DMS79 (cell line): ENCODE measurements at places on chromosomes 7 and 10.

DNA sequence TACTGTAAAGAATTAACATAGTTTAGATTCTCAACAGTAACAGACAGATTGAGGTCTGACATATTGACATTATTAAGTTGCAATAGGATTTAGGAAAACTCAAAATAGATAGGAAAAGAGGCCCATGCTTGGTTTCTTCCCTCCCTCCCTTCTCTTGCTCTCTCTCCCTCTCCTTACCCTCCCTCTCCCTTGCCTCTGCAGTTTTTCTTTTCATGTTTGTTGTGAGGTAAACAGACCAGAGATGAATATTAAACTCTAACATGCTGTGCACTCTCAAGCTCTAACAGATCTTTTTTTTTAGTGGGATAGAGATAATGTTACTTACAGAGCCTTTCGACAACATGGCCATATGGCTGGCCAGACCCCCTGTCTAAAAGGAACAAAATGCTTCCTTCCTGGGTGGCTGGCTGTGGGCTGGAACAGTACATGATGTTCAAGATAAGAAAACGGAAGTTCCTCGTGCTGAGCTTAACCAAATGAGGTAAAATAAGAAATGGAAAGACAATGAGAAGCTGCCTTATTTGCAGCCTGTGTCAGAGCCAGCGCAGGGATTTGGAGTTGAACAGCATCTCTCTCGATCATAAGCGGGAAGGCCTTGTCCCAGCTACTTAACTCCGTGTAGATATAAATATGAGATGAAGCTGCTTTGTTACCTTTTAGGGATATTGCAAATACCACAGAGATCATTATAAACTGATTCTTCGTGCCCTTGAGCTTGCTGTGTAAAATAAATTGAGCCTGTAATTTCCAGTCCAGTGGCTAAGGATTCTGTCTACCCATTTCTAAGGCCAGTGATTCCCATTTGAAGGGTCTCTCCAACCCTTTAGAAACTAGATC, 391.9 kb upstream of the NPVF start:
- no peak for DNase-seq

- DNase-seq, result no peak
These were observed 464.1 kb downstream of the SUGCT start for GRCh38 chr7:40598915-40599314.

DNA sequence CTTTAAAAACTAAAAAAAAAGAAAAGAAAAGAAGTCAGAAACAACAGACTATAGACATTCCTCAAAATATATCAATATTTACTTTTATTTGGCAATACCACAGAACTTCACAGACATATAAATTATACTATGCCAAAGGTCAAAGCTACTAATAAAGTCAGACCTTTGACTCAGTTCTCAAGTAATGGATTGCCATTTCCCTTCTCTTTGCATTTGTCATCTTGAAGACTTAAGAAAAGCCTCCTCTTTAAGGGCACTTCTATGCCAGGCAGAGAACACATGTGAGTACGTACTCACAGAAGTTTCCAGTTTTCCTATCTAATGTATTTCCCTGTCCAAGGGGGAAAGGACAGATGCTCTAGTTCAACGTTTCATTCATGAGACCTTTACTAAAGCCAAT, 37.6 kb downstream of the TNPO3 start:
- no peak for DNase-seq

DNA sequence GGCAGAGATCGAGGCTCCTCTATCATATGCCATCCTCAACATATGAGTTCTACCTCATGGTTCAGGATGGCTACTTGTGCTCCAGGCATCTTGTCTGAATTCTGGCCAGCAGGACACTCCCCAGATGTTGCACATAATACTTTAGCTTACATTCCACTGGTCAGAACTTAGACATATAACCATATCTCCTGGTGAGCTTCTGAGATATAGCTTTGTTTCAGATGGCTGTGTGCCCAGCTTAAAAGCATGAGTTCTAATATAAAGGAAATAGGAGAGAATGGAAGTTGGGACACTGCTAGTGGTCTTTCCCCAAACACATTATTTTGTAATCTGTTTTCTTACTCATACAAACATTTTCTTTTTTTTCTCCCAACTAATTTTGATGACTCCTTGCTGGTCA, 50.8 kb upstream of the IFRD1 start:
- DNase-seq, result no peak

GRCh38 chr7:80918909-80919721, at the start of gene SEMA3C:
Gene SEMA3C, minus strand, starts transcription at chr7:80919051. Its CDS starts 2,270 bp downstream, at chr7:80916781.
- peak; percentile 87 for DNase-seq

DNA sequence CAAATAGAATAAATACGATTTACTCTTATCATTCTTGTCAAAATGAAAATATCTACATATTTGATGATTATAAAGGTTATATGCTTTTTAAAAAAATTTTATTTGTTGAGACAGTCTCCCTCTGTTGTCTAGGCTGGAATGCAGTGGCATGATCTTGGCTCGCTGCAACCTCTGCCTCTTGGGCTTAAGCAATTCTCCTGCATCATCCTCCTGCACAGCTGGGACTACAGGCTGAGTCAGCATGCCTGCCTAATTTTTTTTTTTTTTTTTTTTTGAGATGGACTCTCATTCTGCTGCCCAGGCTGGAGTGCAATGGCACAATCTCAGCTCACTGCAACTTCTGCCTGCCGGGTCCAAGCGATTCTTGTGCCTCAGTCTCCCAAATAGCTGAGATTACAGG, 48.9 kb downstream of the PUS7 start:
- DNase-seq, result no peak

GRCh38 chr7:129258649-129259389, 34.0 kb downstream of the AHCYL2 start:
- DNase-seq, result peak; percentile 93

DNA sequence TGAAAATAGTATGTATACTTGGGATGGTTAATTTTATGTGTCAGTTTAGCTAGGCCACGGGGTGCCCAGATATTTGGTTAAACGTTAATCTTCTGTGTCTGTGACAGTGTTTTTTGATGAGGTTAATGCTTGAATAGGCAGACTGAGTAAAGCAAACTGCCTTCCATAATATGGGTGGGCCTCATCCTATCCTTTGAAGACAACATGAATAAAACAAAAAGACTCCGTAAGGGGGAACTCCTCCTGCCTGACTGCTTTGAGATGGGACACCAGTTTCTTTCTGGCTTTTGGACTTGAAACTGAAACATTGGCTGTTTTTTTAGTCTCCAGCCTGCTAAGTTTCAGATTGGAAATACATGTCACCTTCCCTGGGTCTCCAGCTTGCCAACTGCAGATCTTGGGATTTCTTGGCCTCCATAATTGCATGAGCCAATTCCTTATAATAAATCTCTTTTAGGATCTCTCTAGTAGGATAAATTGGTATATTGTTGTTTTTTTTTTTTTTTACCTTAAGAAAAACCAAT, 59.9 kb upstream of the GLCCI1 start:
- no peak for DNase-seq

GRCh38 chr10:60295028-60295937, 94.4 kb downstream of the ANK3 start:
- no peak for DNase-seq

GRCh38 chr10:110033701-110034235, 26.0 kb downstream of the ADD3 start:
- DNase-seq, result no peak

DNA sequence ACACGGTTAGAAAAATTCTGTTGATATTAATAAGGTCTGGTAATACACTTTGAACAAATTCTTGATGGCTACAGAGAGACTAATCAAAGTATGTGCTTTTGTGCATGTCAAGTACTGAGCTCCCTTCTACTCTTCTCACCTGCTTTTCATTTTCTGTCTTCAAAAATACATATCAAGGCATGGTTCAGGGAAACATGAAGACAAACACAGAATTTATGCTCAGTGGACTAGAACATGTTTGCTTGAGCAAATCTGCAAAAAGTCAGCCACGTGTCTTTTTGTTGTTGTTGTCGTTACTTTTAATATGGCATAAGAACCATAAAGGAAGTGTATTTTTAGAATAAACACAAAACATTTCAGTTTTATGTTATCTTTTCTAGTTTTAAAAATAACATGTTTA, 21.9 kb downstream of the CDK13 start:
- no peak for DNase-seq

DNA sequence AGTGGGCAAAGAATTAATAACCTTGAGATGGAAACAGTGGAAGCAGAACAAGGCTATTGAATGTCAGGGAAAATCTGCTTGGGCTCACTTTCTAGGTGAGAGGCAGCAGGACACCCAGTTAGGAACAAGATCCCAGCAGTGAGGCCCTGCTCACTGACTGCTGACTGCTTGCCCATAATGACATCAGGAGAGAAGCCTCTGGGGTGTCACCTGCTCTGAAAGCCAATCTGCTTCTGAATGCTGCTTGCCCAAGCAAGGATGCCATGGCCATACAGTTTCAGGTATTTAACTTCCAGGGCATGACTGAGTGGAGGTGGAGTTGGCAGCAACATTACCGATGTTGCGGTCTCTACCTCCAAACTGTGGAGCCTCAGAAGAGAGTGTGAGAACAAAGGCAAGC, 11.7 kb upstream of the WAPL start:
- DNase-seq, result peak; percentile 26

DNA sequence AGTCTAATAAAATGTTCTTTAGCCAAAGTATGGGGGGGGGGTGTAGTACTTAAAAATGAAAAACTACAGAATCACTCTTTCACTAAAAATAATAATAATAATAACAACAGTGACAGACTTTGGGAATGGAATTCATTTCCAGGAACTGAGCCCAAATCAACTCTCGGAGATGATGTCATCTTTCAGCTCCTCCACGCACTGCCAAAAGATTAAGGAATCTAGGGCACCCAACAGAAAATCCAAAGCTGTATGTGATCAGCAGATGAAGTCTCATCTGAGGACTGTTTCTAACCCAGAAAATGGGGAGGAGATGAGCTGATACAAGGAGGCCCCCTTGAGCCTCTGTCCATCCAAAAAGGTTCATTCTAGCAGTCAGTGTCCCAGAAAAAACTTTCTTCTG, 54.5 kb downstream of the GRB10 start:
- DNase-seq, result no peak

DNA sequence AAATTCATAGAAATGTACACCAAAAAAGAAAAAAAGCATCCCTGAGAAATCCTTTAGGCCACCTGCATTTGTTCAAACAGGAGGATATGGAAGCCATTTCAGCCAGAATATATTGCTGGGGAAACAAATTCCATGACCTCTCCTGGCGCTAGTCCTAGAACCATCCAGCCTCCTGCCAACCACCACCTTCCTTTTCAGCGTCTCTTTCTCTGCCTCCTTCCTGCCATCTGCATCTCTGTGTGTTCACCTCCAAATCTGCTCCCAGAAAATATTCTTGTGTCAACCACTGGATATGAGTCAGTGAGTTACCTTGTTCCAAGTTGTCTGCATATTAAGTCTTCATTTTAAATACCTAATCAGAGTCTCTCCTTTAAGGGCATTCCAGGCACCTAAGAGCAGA, 50.6 kb upstream of the NPY start:
- no peak for DNase-seq

GRCh38 chr7:31052487-31052840, 356 bp downstream of the ADCYAP1R1 start:
- DNase-seq, result no peak

- no peak for DNase-seq
These were observed 118.1 kb downstream of the TPST1 start for GRCh38 chr7:66323114-66323796.

GRCh38 chr7:103964269-103964668, 25.2 kb downstream of the RELN start:
- no peak for DNase-seq

- no peak for DNase-seq
These were observed 5.5 kb upstream of the IQUB start for GRCh38 chr7:123539871-123540270.

- no peak for DNase-seq
These were observed 111.5 kb downstream of the LRMDA start for GRCh38 chr10:75542906-75543305.

DNA sequence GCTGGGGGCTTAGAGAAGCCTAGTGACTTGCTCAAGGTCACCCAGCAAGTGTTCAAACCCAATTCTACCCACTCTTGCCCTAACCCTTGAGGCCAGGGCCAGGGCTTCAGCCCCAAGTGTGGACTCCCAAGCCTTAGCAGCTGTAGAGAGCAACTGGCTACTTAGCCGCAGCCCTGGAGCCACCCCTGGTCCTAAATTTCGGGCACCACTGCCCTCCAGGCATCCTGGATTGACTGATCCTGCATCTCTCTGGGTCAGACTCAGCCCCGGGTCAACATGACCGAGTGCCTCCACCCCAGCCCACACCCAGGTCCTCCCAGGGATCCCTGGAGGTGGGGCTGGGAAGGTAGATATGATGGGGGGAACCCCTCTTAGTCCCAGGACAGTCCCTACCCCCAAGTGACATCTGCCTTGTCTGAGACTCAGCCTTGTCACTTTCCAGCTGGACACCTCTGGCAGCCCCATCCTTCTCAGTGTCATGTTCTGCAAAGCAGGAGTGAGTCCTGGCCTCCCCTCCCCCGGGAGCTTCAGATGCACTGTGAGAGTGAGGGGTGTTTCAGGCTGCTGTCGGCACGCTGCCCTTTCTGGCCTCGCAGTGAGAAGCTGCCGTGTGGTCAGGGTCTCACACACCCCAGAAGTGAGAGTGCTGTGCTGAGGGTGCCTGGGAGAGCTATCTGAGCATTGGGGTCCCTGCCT, 89.8 kb downstream of the ZMIZ1 start:
- DNase-seq, result no peak

GRCh38 chr10:112182784-112183328, 709 bp downstream of the GPAM start:
- no peak for DNase-seq

GRCh38 chr10:128287921-128288320, 161.7 kb upstream of the MKI67 start:
- DNase-seq, result no peak

- no peak for DNase-seq
These were observed 24.3 kb downstream of the PLA2G12B start for GRCh38 chr10:72930276-72930675.

GRCh38 chr10:106410331-106410730, 754.2 kb downstream of the SORCS1 start:
- DNase-seq, result no peak

DNA sequence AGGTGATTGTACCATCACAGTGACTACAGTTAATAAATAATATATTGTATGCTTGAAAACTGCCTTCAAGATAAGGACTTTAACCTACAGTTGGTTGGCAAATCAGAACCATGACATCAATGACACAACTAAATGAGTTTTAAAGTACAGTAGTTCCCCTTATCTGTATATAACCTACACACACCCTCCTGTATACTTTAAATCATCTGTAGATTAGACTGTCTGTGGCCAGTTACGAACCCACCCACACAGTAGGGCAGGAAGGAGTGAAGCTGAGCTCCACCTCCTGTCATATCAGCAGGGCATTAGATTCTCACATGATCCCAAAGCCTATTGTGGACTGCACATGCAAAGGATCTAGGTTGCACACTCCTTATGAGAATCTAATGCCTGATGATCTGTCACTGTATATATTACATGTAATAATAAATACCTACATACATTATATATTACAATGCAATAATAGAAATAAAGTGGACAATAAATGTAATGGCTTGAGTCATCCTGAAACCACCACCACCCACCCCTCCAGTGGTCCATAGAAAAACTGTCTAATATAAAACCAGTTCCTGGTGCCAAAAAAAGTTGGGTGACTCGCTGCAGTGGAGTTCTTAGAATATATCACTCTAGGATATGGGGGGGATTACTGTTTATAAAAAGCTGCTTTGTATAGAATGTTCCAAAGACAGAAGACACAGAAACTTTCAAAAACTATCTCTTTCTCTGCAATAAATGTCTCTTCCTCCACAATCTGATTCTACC, 5.6 kb downstream of the TPK1 start:
- no peak for DNase-seq

- DNase-seq, result no peak
These were observed 18.5 kb upstream of the FXYD4 start for GRCh38 chr10:43352951-43353350.

GRCh38 chr7:21580073-21580521, 37.3 kb downstream of the DNAH11 start:
- no peak for DNase-seq

GRCh38 chr7:112398534-112398933, 51.7 kb upstream of the IFRD1 start:
- no peak for DNase-seq
